Type B pancreatic cell (in vitro differentiated cells): ENCODE measurements at places on chromosomes 5 and 9.

GRCh38 chr5:14187157-14187556 lies 44.0 kb downstream of the TRIO start:
- no peak for DNase-seq

- no peak for DNase-seq
Observed at GRCh38 chr9:108535526-108535925, 320.3 kb downstream of the ACTL7B start.

DNA sequence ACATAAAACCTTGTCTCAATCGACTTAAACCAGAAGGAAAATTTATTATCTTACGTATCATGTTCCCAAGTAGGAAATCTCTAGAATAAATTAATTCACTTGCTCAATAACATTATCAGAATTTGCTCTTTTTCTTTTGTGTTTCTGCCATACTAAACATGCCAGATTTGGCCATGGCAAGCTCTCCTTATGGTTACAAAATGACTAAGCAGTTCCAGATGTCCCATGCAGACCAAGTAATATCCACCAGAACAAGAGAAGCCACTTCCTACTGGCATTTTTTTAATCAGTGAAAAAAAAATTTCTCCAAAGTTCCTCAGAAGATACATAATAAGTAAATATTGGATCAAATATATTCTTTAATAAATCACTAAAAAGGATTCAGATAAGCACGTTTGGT lies 25.2 kb upstream of the ADAMTS6 start:
- no peak for DNase-seq

GRCh38 chr9:34383904-34384303 lies 7.2 kb upstream of the MYORG start:
- no peak for DNase-seq

DNA sequence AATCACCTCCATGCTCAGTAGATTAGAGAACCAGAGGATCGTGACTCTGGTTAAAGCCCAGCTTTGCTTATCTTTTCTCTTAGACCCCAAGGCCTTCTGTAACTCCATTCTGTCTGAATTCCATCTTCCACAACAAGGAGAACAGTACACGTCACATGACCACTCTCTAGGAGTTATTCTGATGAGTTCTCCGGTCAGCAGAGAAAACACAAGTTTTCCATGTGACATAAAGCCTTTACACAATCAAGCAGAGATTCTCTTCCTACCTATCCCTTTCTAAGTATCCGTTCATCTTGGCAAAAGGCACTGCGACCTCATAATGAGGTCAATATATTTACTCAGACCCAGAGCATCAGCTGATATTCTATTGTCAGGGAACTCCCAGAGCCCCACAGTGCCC lies 112.3 kb downstream of the TRPM6 start:
- DNase-seq: no peak

DNA sequence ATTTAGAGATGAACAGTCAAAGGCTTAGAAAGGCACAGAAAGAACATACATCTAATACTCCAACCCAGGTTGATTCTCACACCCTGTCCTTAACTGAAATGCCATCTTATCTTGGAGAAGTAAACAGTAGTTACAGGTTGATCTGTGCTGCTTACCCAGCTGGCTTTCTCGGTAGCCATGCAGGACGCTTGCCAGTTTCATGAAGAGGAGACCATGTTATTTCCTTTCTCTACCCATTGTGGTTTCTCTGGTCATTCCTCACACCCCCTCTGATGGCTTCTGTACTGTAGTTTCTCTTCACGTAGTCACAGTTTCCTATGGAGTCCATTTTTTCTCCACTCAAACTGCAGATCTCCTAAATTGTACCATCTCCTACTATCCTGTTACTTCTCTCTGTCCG lies 206.0 kb downstream of the SGCD start:
- DNase-seq: no peak

- no peak for DNase-seq
Observed at GRCh38 chr9:5848372-5848882, 15.5 kb upstream of the ERMP1 start.

DNA sequence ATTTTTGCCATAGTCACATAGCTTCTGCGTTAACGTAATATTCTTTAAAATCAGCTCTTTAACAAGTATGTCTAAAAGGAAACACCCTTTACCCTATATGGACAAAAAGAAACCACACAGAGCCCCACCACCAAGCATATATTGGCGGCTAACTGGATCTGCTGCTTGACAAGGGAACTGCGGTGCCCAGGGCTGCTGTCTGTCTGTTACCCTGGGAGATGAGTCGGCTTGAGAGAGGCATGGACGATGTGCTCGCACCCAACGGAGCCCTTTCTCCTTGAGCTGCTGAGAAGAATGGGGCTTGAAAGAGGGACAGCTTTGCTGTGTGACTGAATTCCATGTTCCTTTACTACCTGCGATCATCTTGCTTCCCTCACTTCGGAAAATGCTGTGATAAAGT lies 158.6 kb upstream of the SHB start:
- DNase-seq: peak; percentile 55

DNA sequence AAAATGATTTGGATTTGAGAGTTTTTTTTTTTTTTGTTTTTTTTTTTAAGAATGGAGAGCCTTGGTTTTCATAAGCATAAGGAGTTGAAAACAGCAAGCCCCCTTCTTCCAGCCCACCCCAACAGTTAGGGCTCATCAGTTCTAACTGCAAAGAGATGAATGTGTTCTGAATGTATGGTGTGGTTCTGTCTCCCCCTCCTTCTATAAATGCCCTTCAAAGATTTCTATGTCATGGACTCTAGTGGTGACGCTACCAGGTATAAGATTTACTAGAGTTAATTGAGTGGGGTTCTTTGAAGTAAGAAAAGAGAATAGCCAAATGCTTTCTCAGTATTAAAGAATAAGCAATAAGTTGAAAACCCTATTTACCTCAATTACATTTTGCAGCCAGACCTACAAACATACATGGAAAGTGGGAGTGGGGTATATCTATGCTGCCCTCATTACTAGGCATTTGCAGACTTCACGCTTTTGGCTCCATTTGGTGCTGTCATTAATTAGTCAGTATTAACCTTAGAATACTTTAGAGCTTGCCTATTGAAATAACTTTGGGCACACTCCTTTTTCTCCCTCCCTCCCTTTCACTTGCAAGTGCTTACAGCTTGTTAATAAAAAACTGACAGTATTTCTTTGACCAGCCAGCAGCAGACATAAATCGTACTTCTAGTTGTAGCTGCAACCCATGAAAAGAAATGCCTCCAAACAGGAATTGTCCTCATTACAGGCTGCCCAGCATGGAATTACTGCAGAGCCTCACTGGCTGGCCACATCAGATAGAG lies 667.2 kb upstream of the ZNF608 start:
- DNase-seq: no peak

DNA sequence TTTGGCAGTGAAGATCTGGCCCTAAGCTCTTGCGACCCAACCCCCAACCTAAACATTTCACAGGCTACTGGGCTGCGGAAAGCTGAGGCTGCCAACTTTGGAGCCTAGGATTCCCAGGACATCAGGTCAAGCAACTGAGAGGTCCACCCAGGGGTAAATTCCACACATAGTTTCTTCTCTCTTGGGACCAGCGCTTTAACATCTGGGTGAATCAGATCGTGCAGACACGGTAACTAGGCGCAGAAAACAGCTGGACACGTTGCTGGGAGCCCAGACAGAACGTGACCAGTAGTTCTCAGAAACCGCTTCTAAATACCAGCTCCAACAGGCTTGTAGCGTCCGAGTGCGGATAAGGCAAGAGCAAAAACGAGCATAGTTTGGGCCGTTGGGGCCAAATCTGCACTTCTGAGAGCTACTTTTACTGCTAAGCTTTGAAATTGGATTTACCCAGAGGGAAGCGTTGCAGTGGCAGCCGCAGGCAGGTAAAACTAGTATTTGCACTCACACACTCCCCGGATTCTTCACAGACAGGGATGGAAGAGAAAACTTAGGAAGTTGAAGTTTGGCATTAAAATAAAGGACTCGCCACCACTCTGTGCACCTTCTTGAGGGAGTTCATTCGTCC lies 11.8 kb downstream of the ITGA1 start:
- DNase-seq: no peak

DNA sequence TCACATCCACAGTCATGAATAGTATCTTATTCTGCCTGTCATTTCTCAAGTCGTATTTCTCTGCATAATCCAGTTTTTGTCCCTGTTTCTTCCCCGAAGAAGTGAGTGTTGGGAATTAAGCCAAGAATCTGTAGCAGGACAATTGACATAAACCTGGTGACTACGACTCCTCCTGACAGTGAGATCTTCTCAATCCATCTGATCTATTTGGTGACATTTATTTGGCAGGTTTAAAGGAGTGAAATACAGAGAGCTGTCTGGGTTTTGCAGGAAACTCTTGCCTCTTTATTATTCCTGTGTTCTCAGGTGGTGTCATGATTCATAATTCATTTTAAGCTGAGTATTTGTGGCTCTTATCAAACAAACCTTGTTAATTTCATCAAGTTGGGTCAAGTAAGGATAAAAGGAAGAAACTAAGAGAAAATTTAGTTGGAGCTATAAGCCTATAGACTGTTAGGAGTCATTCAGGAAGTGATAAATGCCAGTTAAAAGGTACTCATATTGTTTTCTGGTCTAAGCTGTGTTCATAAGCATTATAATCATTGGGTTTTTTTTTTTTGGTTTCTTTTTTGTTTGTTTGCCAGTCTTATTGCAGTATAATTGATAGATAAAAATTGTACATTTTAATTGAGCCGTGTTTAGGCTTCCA lies 95.9 kb upstream of the PCSK1 start:
- DNase-seq: no peak

- no peak for DNase-seq
Observed at GRCh38 chr5:172988276-172988675, 4.7 kb downstream of the ATP6V0E1 start.
